ENCODE measurements at places on chromosomes 7 and 10.

GRCh38 chr7:9201928-9202327, 768.5 kb downstream of the NXPH1 start:
- no peak for DNase-seq

DNA sequence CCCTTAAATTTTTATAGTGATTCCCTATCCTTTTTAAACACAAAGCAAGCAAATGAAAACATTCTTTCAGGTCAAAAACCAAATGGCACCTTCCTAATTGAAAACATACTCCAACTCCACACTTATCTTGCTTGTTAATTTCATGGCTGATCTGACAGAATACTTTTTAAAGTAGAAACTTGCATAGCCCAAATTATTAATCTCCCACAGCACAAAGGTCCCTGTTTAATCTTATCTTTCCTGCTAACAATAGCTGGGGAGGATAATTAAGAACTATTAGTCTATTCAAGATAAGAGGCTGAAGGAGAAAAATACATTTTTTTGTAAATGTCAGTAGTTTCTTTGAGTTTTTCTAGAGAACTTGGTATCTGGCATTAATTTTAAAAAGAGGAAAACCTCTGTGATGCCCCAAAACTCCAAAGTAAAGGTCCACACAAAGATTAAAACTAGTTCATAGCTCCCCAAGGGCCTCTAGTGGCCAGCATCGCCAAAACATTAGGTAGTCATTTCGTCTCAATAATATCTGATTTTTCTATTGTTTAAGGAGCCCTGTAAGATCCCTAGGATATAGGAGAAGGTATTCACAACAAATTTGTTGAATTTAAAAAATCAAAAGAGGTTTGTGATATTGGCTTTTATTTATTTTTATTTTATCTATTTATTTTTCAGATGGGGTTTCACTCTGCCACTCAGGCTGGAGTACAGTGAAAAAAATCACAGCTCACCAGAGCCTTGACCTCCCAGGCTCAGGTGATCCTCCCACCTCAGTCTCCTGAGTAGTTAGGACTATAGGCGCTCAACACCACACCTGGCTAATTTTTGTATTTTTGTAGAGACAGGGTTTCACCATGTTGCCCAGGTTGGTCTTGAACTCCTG, 14.7 kb downstream of the CDNF start:
- no peak for DNase-seq

DNA sequence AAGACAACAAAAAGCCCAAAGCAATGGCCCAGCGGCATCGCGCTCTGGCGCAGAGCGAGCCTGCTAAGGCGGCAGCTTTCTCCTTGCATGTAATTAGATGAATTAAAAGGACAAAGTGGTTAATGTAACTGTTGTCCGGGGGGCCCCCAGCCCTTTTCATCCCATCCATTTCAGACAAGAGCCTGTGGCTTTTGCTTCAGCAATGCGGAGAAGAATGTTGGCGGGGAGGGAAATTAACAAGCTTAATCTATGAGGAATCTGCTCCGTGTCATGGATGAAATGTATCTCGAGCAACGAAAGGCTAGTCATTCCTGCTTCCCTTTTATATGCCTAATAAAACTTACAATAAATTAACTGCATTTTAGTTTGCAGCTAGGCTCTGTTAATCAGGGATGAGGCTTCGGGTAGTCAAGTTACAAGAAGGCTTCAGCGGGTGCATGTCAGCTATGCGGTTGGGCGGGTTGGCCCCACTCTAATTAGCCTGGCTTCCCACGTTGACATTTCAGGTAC, 203.3 kb downstream of the BUB3 start:
- no peak for DNase-seq

GRCh38 chr10:53005612-53006345, 233.2 kb upstream of the MBL2 start:
- DNase-seq, result no peak

DNA sequence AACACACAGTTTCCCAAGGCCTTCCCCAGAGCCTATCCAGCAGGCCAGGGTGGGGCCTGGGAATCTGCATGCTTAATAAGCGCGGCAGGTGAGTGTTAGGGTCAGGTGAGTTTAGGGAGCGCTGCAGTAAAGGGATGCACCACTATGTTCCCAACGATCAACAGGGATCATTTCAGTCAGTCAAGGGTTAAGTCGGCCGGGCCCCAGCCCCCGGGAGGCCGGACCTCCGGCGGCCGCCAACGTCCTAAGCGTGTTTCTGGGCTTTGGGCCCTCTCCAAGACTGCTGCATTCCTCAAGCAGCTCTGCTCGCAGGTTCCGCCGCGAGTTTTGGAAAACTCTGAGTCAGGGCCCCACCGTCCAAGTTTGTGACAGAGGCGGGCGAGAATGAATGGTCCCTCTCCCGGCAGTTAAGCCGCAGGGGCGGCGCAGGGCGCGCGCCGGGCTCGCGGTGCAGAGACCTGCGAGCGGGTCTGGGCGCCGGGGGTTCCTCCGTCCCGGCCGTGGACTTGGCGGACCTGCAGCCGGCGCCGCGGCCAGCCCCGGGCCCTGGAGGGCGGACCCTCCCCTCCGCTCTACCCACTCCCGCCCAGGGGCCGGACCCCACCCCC, 81.6 kb downstream of the ARHGAP22 start:
- DNase-seq, result peak; percentile 60

GRCh38 chr7:104074529-104074928, 85.1 kb upstream of the RELN start:
- no peak for DNase-seq

GRCh38 chr7:105352018-105352612, 36.6 kb downstream of the SRPK2 start:
- peak; percentile 65 for DNase-seq

- no peak for DNase-seq
Observed at GRCh38 chr7:110929480-110930249, 161.3 kb upstream of the LRRN3 start.

GRCh38 chr10:94992811-94993210, 54.4 kb downstream of the CYP2C9 start:
- no peak for DNase-seq

DNA sequence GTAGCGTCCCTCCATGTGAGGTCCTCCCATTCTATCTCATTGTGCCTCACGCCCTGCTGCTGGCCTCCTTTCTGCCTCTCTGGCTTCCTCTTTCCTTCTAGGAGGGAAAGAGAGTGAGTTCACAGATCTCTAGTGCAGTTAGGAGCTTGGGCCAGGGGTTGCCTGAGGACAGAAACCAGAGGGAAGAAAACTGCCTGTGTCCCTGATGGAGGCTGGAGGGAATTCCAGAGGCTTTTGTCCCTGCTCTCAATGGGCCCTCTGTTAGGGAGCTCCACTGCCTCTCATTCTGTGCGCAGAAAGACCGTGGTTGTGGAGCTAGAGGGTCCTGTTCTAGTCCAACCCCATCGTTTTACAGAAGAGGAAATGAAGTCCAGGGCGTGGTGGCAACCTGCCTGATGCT, 4.6 kb downstream of the MARVELD1 start:
- DNase-seq, result no peak

GRCh38 chr10:52198540-52198939, 115.5 kb upstream of the DKK1 start:
- DNase-seq, result no peak

- no peak for DNase-seq
Observed at GRCh38 chr10:43702213-43702935, 53.7 kb upstream of the ZNF32 start.

DNA sequence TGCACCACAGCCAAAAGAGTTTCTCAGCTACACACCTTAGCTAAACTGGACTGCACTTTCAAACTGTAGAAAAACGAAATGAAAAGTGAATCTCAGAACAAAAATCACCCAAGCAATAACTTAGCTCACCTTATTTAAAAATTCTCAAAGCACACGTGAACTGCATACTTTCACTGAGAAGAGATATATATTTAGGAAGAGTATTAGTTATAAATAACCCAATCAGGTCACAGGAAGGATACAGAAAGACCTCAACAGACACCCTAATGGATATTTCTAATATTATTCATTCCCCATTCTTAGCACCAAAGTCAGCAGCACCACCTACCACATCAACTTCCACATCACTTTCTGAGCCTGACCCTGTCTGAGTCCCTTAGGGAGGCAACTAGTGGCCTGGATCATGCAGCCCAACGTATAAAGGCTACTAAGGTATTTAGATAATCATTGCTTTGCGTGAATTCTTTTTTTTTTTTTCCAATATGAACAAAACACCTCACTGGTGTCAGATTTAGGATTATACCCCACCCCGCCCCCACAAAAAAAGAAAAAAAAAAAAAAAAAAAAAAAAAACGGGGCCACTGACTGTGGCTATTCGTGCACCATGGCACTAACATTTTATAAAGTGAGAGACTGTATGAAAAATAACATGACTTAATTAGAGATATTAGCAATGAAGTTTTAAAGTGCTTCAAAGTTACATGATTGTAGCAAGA, 2.6 kb downstream of the ABI1 start:
- peak; percentile 15 for DNase-seq

- no peak for DNase-seq
Observed at GRCh38 chr7:52586704-52587103, 448.7 kb upstream of the POM121L12 start.

DNA sequence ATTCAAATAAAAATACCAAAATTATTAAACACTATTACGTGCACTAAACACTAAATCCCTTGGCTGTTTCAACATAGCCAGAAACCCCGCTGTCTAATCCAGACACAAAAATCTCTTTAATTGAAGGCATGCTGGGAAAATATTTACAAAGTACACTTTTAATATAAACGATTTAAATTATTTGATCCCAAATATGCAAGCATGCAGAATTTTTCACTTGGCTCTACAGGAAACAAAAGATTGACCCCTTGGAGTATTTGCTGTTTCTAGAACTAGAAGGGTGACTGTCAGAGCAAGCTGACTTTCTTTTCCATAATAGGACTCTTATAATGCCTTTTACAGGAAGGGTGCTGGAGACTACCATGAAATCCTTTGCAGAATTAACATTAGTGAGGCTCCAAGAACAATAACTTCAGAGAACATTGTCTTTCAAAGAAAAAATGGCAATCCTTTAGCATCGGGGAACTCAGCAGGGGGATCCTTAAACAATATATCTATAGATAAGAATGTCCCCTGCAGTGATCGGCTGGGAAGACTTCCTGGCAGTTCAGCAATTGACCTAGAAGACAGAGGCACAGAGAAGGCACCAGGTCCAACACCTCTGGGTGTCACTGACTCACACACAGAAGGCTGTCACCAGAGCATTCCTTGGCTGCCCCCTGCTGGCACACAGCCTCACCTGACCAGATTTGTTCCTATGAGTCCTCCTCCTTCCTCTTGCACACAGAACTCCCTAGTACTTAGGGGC, 55.8 kb upstream of the MRLN start:
- DNase-seq, result peak; percentile 22

- no peak for DNase-seq
Observed at GRCh38 chr10:46264737-46265368, 21.9 kb upstream of the ANTXRL start.

DNA sequence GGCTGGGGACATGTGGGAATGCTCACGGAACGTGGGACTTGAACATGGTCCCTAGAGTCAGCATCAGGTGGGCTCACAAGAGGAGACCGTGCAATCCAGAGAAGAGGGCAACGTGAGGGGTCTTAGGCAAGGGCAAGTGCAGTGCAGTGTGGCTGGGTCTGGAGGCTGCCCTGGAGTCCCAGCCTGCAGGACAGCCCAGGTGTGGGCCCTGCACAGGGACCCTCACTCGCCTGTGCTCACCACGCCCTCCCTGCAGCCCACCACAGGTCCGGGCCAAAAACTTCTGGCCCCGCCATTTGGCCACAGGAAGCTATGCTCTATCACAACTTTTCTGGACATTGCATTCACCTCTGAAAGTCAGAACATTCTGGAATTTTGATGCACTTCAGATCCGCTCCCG, 133.5 kb downstream of the PAXIP1 start:
- DNase-seq, result no peak

GRCh38 chr10:120456626-120457430, at the start of gene PLPP4:
Gene PLPP4, plus strand, starts transcription at chr10:120457227. Its CDS starts 79 bp downstream, at chr10:120457306.
- DNase-seq, result no peak

- DNase-seq, result no peak
Observed at GRCh38 chr7:98278408-98278807, 3.1 kb upstream of the BRI3 start.

DNA sequence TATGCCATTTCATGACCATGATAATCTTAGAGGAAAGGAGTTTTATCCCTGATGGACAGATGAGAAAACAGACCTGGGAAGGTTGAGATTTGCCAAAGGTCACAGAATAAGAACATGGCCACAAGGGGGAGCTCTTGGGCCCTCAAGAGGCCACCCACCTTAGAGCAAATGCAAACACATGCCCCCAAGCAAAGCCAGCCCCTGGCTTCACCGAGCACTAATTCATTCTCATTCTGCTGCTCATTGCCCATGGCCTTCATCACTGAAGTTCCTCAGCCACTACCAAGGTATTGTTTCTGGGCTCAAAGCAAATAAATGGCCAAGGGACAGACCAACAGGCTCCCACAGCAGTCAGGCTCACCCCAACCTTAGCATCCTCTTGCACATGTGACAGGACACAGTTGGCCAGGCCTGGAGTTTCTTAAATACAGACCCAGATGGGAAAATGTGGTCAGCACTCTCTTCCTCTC, 44.2 kb downstream of the PDLIM1 start:
- DNase-seq, result peak; percentile 56

GRCh38 chr7:22944510-22944909, 69.4 kb downstream of the HYCC1 start:
- DNase-seq, result no peak

- DNase-seq, result no peak
Observed at GRCh38 chr7:135710417-135711138, 17.4 kb downstream of the SLC13A4 start.

All from HFF-Myc (cell line).